Muscle of arm (tissue), 14 donors: ENCODE measurements at places on chromosomes 6 and 20. TPM values are rescaled to one million over a fixed set of nuclear protein-coding genes. Genes with fewer than 3 reads are reported as not detected.

The CYP21A2 gene
- 1.1 TPM for polyA plus RNA-seq

The PRL gene
- polyA plus RNA-seq: 2.6 TPM

The ETV7 gene
- not detected for polyA plus RNA-seq

DNA sequence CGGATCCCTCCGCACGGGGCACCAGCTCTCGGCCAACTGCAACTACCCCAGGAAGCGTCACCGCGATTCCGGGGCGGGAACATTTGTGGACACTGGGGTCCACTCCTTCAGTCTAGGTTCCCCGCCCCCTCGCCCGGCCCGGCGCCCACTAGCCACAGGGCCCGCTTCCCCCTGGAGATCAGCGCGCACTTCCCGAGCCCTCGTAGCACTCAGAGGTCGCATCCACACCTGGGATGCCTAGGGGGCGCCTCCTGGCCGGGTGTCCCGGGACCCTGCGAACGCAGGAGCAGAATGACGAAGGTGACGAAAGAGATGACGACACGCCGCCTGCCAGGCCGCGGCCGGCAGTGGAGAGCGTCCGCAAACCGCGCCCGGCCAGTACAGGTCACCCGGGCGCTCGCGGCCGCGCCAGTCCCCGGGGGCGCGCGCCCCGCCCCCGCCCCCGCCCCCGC is 309 bp upstream of the AIG1 start:
- DNase-seq: peak; percentile 74

DNA sequence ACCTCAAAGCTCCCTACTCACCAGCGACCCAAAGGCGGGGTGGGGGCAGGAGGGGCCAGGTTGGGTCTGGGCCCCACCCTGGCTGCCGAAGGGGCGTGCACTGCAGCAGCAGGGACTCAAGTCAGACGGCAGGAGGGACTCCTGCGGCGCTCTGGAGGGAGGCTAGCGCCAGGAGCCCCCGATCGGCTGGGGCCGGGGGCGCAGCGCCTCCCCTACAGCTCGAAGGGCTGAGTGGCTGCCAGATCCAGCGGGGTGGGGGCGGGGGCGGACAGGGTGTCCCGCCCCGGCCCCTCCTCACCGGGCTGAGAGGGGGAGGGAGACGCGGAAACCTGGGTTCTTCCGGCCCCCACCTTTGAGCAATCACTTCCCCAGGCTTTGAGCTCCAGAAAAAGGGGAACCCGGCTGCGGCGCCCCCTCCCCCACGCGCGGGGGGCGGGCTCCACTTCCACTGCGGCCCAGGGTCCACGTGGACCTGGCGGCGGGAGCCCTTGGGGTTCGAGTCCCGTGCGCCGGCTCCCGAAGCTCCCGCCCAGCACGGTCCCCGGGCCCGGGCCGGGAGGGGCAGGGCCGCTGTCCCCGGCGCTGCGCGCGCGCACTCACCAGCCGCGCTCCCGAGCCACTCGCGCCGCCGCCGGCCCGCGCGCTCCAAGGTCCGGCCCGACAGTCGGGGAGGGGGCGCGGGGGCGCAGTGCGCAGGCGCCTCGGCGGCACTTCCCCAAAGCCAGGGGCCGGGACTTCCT is at the start of gene RGS19:
TSS of gene RGS19 (minus strand) at position 246 of the 740 bp plus-strand sequence. CDS start 2,632 bp downstream, outside the sequence.
- DNase-seq: peak; percentile 80

DNA sequence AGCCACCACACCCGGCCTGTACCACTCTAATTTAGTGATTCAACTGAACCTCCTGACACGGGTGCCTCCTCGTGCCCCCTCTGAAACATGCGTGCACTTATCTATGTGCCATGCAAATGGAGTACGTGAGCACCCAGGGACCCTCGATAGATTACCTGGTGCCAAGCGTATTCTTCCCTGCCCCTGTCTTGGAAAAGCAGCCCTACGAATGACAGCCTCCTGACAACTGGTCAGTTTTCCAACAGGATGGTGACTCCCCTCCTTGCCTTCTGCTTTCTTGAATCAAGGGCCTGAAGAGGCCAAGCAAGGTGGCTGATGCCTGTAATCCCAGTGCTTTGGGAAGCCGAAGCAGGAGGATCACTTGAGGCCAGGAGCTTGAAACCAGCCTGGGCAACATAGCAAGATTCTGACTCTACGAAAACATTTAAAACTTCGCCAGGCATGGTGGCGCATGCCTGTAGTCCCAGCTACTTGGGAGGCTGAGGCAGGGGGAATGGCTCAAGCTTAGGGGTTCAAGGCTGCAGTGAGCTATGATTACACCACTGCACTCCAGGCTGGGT is 25.4 kb upstream of the SYNJ2 start:
- DNase-seq: no peak

GRCh38 chr6:38852215-38852614 is 137.1 kb downstream of the DNAH8 start:
- DNase-seq: no peak

DNA sequence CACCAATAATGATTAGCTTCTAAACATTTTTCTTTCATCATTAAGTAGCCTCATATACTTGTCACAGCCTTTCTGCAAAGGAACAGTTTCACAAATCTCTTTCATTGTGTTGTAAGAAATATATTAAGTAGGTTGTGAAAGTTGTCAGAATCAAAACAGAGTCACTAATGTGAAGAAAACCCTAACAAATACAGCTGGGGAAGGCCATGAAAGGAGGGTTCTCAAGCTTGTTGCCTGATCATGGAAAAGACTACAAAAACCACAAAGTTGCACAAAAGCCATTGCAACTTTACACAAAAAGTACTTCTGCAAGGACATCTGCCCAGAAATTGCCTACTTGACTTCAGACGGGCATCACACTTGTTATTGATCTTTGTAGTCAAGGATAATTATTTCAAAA is 216.1 kb downstream of the ALDH8A1 start:
- DNase-seq: no peak
